Midbrain (tissue), 1 donor: ENCODE measurements at places on chromosomes 7 and 10.

DNA sequence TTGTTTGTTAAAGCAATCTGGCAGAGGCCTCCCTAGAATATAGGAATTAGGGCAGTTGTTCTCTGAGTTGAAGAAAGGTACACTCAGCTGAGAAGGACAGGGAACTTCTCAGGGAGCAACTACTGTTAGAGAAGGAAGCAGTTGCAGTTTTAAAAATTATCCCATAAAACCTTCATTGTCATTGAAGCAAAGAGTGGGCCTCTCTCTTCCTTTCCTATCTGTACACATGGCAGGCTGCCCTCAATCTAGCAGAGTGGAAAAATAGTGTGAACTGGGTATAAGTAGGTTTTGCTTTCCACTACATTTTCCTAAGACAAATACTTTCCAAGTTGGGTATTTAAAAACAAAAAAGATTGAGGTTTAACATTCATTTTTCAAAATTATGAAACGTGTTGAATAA, 236.7 kb upstream of the KLF14 start:
- no peak for DNase-seq

DNA sequence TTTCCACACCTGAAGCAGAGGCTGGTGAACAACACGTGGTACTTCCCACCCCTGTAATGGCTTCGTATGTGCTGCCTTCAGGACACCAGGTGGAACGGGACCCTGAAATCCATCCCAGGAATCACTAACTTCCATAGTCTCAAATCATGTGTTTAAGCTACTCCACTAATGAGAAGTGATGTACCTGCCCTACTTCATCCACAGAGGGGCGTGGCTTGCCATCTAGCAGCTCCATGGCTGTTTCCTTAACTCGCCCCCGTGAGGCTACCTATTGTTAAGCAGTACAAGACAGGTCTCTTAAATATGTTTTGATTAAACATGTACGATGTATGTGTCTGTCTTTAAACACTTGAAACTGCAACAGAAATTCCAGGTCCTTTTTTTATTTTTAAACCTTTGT, 31.8 kb downstream of the ARL3 start:
- no peak for DNase-seq

- DNase-seq, result no peak
Measured at GRCh38 chr7:28418966-28419365, 6.6 kb downstream of the CREB5 start.

DNA sequence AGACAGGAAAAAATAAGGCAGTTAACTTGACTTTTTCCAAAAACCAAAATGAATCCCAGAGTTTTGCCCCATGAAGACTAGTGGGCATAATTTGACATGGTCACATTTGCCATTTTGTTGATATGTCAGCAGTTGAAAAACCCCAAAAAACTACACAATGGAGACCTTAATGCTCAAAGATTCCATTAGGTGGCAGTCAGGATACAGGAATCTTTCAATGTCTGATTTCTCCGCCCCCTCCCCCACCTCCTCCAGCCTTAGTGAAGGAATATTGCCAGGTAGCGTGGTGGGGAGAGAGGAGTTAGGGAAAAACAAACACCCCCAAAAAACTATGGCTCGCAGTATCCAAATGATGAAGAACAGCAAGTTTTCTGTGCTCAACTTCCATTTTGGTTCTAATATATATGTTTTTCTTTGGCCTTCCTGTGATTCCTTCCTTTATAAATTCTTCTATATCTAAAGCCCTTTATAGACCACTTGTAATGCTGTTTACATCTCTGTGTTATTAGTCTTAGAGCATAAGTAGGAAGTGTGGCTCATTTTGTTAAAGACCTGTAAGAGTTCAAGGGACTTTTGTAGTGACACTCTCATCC, 6.7 kb upstream of the SMNDC1 start:
- DNase-seq, result peak; percentile 58

GRCh38 chr7:122457325-122457724, 152.8 kb upstream of the FEZF1 start:
- no peak for DNase-seq

GRCh38 chr7:94190599-94191061, 186.5 kb upstream of the BET1 start:
- no peak for DNase-seq

DNA sequence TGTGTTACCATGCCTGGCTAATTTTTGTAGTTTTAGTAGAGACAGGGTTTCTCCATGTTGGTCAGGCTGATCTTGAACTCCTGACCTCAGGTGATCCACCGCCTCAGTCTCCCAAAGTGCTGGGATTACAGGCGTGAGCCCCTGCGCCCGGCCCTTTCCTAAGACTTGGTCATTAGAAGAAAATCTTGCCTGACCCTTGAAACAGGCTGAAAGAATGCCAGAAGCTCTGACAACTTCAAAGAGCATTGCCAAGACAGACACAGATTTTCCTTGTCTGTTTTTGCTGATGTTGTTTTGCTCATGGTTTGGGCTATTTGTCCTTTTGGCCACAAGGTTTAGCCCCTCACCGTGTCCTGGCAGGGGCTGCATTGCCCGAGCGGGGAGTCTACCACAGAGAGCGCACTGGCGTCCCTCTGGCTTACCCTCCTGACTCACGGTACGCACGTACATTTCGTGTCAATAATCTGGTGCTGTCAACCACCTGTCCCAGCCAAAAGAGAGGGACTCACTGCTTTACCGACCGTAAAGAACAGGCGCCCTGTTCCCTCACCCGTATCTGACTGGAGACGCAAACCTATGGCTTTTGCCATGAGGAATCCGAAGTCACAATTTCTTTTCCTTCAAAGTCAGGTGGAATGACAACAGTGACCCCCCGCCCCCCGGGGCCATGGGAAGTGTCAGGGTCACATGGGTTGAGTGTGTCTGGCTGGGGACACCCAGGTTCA, 10.1 kb upstream of the INPP5A start:
- DNase-seq, result no peak

GRCh38 chr10:48238826-48239520, 35.5 kb downstream of the FRMPD2 start:
- DNase-seq, result peak; percentile 22

GRCh38 chr7:105776068-105776790, 100.2 kb downstream of the ATXN7L1 start:
- no peak for DNase-seq

GRCh38 chr7:77383333-77383740, 32.8 kb downstream of the GSAP start:
- DNase-seq, result no peak

DNA sequence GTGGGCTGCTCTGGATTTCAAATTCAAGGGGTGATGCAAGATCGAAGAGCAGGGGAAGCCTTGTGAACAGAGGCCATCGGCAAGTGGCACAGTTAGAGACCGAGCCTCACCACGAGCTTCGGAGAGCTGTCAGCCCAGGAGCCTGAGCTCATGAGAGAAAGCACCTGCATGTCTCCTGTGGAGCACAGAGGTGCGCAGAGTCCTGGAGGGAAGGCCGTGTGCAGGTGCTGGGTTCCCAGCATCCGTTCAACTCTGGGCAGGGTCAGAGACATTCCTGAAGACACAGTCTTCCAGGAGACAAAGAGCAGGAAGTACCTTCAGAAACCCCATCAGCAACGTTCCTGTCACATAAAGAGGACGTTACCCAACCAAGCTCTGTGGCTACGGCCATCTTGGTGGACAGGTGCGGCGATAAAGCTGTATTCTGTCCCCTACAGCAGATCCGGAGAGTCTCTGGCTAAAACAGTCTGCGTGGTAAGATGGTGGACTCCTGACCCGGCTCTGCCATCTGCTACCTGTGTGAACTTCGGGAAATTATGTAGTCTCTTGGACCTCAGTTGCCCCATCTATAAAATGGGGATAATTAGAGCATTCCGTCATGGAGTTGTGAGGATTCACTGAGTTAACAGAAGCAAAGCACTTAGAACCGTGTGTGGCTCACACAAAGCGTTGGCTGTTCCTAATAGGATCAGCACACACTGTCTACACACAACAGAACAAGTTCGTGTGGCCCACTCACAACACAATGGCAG, 40.6 kb downstream of the NOD1 start:
- no peak for DNase-seq

DNA sequence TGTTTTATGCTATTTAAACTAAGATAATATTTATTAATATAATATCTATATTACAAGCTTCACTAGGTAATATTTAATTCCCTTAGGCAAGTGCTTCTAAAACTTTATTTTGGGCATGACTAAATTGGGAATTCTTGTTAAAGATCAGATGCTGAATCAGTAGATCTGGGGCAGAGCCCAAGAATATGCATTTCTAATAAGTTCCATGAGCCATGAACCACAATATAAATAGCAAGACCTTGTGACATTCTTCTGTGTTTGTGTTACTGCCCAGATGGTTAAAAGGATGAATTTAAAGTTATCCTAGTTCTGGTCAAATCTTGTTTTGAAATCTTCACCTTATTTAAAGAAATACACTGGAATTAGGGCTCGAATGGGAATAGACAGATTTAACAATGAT, 258.4 kb upstream of the CACNA2D1 start:
- no peak for DNase-seq

DNA sequence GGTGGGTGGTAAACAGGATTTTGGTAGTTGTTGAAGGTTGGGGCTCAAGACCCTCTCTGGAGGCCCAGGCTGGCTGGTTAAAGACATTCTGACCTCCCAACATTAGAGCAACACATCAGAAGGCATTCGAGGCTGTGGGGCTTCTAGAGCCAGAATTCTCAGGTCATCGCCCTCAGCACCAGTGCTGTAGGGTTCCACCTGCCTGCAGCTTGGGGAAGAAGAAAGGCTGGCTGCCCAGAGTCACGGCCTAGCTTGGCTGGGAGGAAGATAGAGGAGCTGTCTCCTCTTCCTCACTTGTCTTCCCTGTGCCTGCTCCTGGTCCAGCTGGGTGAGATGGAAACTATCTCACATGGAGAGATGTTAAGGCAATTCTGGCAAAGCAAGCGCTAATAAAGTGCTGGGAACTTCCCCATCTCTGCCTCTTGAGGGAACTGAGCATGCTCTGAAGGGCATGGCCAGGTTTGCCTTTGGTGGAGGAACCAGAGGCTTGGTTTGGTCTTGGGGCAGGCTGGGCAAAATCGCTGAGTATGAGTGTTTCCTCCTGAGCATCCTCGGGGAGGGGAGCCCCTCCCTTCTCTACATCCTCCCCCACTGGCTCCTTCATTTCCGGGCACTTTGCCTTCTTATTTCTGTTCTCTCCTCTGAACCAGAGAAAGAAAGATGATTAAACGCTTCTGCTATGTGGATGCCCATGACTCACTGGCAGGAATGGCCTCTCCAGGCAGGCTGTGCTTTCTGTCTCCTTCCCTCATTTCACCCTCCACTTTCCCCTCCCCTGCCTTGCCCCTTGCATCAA, 509.0 kb upstream of the PODXL start:
- DNase-seq, result peak; percentile 50

DNA sequence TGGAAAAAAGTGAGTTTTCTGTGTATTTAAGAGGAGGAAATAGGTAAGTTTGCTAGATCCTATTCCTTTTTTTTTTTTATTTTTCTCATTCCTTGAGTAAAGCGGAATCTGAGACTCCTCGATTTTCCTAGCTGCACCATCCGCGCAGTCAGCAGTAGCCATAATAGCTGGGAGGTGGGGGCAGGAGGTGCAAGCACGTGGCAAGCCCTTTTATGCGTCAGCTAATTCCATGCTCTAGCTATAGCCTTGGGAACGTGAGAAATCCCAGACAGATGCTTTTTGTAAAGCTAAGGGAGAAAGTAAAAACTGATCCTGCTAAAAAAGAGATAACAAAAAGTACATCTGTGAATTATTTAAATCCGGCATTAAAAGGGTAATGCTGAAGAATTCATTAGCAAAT, 33.2 kb upstream of the TPK1 start:
- DNase-seq, result no peak

GRCh38 chr7:50312250-50313162, 8.0 kb downstream of the IKZF1 start:
- DNase-seq, result no peak

DNA sequence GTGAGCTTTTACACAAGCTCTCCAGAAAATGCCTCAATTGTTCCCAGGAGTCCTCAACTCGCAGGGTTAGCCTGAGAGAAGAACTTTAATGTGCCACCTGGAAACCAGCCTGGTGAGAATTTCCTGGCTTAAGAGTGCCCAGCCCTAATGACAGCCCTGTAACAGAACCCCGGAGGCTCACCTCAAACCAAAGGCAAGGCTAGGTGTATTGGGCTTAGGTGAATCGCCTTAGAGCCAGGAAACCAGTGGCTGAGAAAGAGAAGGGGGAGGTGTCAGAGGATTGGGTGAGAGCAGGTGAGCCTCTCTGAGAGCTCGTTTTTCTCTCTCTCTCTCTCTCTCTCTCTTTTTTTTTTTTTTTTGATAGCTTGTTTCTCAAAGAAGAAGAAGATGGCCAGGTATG, 7.3 kb downstream of the OCM2 start:
- DNase-seq, result no peak

DNA sequence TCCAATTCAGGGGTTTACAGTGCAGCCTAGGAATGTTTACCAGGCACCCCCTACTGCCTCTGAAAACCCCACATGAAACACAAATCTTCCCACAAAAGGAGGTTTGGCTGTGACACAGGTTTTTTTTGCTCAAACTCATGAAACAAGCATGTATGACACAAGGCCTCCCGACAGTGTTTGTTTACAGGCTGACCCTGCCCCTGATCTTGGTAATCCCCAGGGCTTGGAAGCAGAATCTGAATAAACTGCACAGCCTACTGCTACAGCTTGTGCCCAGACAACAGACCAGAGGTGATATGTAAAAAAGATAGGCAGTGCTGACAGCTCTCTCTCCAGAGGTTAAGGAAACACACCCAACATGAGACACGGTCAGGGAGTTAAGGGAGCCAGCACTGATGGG, 184.2 kb downstream of the KMT2E start:
- DNase-seq, result no peak
